ENCODE measurements at places on chromosomes 16 and 17. TPM values are rescaled to one million over a fixed set of nuclear protein-coding genes. Genes with fewer than 3 reads are reported as not detected.

KRT40 gene
- total RNA-seq: not detected

ZFHX3 gene
- 2.2 TPM for total RNA-seq

- H3K4me3 ChIP-seq: no peak overlapping the region
- no peaks in the 10 kb centered on the region for H3K36me3 ChIP-seq
- peak; percentile 93 for DNase-seq
- H3K4me1 ChIP-seq: peaks cover 10% of the 10 kb centered on the region
- no peak overlapping the region for H3K27ac ChIP-seq
Measured at GRCh38 chr16:66382966-66383299, 16.4 kb downstream of the CDH5 start.

GRCh38 chr17:58112970-58113631 lies 29.9 kb downstream of the DYNLL2 start:
- H3K4me3 ChIP-seq: no peak overlapping the region
- DNase-seq: peak; percentile 60
- no peak overlapping the region for H3K27ac ChIP-seq
- no peaks in the 10 kb centered on the region for H3K4me1 ChIP-seq
- peaks cover 22% of the 10 kb centered on the region for H3K27me3 ChIP-seq
